ENCODE measurements at places on chromosomes 6 and 20.

DNA sequence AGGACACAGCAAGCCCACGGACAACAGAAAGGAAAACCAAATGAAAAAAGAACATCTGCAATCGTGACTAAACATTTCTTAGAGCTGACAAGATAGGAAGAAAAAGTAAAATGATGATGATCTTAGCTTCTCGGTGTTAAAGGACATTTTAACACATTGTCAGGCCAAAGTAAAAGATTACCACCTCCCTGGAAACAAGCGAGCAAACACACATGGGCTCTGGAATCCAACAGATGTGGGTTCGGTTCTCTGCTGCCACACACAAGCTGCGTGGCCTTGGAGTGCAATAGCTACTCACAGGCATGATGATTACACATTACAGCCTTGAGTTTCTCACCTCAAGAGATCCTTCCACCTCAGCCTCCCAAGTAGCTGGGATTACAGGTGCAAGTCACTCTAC is 7.5 kb upstream of the AAR2 start:
- no peak for DNase-seq

- no peak for DNase-seq
These were observed 224.5 kb downstream of the GMDS start for GRCh38 chr6:2020909-2021308.

DNA sequence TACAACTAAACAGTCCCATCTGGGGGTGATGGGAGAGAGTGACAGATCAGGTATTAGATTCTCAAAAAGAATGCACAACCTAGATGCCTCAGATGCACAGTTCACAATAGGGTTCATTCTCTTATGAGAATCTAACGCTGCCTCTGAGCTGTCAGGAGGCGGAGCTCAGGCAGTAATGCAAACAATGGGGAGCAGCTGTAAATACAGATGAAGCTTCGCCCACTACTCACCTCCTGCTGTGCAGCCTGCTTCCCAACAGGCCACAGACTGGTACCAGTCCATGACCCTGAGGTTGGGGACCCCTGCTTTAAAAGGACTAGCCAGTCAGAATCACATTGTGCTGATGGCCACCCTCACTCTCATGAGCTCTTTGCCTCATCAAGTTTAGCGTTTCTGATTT is 247.0 kb upstream of the KCNQ5 start:
- no peak for DNase-seq

- DNase-seq: no peak
These were observed 123.4 kb upstream of the TENT5A start for GRCh38 chr6:81875782-81876293.

DNA sequence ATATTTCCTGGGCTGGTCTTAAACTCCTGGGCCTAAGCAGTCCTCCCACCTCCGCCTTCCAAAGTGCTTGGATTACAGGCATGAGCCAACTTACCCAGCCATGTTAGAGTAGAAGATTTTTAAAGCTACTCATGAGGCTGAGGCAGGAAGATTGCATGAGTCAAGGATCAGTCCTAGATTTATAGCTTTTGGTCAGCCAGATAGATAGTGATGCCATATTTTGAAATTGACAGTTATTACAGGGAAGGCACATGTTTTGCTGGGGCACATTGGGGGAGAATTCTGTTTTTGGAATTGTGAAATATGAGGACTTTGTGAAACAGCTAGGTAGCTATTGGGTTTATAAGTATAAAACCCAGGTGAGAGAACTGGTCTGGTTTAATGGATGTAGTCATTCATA is 40.9 kb downstream of the DOP1A start:
- no peak for DNase-seq

DNA sequence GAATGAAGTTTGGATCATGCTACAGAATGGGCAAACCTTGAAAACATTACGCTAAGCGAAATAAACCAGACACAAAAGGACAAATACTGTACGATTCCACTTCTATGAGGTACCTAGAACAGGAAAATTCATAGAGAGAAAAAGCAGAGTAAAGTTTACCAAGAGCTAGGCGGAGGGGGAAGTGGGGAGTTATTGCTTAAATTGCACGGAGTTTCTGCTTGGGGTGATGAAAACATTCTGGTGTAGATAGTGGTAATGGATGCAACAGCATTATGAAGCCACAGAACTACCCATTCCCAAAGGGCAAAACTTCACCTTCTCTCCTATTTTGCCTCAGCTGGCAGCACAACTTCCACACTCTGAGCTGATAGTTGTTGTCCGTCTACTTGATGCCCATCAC is 6.4 kb upstream of the PDYN start:
- no peak for DNase-seq

GRCh38 chr20:50651676-50652075 is 39.7 kb downstream of the RIPOR3 start:
- no peak for DNase-seq

DNA sequence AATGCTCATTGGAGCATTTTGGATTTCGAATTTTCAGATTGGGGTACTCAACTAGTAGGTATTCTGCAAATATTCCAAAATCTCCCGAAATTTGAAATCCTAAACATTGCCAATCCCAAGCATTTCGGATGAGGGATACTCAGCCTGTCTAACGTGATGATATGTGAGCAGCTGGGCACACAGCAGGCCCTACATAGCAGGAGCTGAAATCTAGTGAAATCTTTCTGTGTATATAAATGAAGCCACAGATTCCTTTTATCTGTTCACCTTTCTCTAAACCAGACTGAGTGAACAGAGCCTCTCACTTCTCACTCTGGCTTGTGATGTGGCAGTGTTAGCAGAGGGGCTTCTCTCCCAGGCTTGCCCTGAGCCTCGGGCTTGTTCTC is 17.8 kb downstream of the STX16 start:
- DNase-seq: no peak

DNA sequence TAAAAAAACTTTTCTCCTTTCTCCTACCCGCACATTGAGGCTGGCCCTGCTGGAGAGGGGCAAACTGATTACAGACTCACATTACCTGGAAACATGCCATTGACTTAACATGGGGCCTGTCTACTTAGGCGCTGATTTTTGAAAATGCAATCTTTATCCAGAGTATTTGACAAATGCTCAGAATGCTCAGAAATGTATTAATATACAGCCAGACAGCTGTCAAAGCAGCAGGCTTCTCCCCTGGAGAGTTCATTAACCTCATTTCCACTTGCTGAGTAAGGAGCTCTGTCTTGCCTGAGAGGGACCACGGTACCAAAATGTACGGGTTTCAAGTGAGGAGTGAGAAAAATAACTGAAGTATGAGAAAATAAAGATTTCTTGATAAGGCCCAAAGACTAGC is 95.7 kb downstream of the PAX1 start:
- no peak for DNase-seq

GRCh38 chr6:166515072-166515810 is 71.2 kb downstream of the RAMACL start:
- peak; percentile 11 for DNase-seq

GRCh38 chr20:62472138-62472940 is 3.5 kb downstream of the GATA5 start:
- DNase-seq: no peak

DNA sequence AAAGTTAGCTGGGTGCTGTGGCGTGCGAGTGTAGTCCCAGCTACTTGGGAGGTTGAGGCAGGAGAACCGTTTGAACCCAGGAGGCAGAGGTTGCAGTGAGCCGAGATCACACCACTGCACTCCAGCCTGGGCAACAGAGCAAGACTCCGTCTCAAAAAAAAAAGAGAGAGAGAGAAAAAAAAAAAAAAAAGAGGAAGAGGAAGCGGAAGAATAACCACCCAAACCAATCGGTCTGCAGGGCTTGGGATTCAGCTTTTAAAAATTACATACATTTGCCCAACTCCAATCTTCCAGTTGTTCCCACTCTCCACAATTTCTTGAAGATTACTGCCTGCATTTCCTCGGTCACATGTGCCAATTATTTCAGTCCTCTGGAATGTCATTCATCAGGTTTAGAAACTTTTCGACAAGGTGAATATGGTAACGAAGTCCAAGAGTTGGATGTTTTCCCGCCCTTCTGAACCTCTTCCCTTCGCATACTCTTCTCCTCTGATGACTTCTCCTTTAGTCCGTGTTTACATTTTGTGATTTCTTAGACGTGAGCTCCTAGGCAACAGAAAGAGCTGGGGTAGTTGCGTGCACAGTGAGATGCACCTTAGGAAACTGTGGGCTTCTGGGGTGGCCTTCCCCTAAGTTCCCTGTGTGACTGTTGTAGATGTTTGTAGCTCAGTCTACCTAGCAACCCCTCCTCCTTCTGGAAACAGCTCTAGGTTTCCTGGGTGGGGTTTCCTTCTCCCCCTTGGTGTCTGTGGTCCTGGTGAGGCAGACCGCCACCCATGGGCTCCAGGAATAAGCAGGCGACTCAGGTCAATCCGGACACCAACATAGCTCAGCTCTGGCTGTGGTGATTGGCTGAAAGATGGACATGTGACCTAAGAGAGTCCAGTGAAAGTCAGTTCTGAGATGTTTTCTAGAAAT is 63.0 kb upstream of the NCOA3 start:
- no peak for DNase-seq

DNA sequence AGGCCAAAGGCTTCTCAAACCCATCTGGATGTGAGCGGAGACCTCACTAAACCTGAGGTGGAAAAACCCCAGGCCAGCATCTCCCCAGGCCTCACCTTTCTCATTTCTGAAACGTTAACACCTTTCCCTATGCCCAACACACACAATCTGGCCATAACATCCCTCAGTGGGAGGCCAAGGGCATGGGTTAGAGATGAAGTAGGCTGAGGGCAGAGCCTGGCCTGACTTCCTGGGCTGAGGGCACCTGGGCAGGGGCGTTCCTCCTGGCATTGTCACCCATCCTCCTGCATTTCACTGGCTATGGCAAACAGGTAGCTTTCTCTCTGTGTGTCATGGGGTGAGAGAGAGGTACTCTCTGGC is 8.4 kb downstream of the MOCS1 start:
- DNase-seq: no peak

- DNase-seq: peak; percentile 98
These were observed at the start of gene PRPF6 for GRCh38 chr20:63980806-63981728. PRPF6 (plus strand) TSS chr20:63981132; CDS start chr20:63981246, 114 bp downstream.

All from erythroblast (primary cell).